ENCODE measurements at places on chromosomes 3 and 15.

GRCh38 chr3:143731320-143731719 is 116.9 kb downstream of the SLC9A9 start:
- no peak for DNase-seq

- no peak for DNase-seq
These were observed 486.0 kb upstream of the AGTR1 start for GRCh38 chr3:148211725-148212124.

- no peak for DNase-seq
These were observed 221.7 kb downstream of the ADAMTS17 start for GRCh38 chr15:100120111-100120510.

- DNase-seq = no peak
These were observed 554.8 kb downstream of the NAALADL2 start for GRCh38 chr3:175413926-175414325.

- DNase-seq = no peak
These were observed 147.3 kb downstream of the THSD4 start for GRCh38 chr15:71262599-71262998.

DNA sequence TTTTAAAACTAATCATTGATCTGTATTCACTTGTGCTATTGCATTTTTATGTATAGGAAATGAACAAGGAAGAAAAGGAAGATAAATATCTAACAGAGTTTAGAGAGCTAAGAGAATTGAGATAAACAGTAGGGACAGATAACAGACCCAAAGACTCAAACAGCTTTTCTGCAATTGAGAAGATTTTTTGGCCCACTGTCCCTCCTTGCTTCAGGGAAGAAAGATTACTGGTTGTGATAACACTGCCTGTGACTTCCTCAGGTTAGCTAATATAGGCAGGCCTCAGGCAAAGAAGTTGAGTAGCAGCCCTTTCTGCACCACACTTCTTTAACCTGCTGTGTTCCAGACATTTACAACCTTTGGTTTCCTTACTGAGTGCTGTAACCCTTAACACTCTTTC is 2.7 kb upstream of the COX17 start:
- DNase-seq = no peak

- DNase-seq = no peak
These were observed 271.4 kb upstream of the RARB start for GRCh38 chr3:25156626-25157025.

DNA sequence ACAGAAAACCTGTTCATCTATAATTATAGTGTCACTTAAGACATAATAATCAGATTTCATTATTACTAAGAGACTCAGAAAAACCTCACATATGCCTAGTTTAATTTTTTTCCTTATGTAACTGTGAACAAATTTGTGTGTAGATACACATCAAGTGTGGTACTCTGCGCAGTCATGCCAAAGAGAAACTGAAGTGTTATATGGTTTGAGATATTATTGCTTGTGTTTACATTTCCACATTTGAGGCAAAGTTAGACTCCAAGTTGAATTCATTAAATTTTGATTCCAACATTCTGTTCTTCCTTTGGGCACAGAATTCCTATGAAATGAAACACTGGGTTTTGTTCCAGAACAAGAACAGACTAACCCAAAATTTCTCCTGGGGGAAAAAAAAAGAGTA is 2.2 kb downstream of the MBNL1 start:
- no peak for DNase-seq

DNA sequence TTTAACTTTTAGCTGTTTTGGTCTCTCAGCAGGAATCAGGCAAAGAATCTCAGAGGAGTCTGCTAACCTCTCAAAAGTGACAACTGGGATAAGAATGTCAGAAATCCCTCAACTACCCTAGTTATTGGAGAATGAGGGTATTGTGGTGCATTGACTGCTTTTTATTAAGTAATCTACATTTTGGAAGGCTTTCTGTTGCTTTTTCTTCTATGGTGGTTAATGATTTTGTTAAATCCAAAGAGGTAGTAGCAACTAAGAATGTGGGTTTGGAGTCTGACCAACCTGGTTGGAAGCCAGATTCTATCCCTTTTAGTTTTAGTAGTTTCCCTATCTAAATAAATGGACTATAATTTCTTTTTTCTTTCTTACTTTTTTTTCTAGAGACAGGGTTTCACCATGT is 94.7 kb upstream of the RNF7 start:
- no peak for DNase-seq

Measured in suppressor macrophage treated with lipopolysaccharide for 1 hour (primary cell).